Stimulated activated CD4-positive, alpha-beta T cell treated with anti-CD3 and anti-CD28 coated beads, Interleukin-1b, Interleukin-23, amount 100 ng/mL, for 1 hour (primary cell): ENCODE measurements at places on chromosomes 13 and 19.
A peak's percentile ranks its signal among the peaks of the same experiment; 100 is the strongest.

- no peak for DNase-seq
Observed at GRCh38 chr13:43046259-43046658, 22.9 kb downstream of the DNAJC15 start.

DNA sequence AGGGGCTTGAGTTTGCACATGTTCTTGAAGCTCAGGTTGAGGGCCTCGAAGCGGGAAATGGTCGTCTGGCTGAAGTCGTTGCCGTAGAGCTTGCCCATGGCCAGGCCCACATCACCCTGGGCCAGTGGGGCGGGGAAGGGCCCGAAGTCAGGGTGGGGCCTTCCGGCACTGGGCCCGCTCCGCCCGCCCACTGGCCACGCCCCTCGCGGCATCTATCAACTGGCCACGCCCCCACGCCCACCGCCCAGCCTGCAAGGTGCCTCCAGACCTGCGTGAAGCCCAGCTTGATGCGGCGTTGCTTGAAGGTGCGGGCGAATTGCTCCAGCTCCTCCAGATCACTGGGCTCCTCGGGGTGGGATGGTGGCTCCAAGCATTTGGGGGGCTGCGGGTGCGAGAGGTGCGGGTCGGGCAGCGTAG lies 19.9 kb downstream of the ZNF574 start:
- no peak for DNase-seq

DNA sequence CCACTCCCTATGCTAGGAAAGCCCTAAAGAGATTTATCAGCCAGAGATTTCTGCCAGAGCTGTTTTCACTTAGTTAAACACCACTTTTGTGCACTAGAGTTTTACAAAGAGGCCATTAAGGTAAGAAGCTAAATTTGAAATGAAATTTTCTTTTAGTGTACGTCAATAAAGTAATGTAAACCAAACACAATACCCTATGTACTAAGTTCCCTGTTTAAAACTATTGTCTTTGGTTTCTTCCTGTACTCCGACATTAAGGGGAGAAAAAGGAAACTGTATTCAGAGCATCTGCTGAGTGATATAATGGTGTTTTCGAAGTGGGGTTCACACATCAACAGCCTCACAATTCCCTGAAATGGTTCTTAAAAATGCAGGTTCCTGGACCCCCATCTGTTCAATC lies 40.7 kb upstream of the STARD13 start:
- DNase-seq: no peak

DNA sequence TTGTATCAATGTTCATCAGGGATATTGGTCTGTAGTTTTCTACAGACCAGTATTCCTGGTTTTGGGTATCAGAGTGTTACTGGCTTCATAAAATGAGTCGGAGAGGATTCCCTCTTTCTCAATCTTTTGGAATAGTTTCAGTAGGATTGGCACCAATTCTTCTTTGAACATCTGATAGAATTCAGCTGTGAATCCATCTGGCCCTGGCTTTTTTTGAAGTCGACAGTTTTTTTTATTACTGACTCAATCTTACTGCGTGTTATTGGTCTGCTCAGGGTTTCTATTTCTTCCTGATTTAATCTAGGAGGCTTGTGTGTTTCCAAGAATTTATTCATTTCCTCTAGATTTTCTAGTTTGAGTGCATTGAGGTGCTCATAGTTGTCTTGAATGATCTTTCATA lies 11.4 kb downstream of the TEX26 start:
- DNase-seq: no peak

DNA sequence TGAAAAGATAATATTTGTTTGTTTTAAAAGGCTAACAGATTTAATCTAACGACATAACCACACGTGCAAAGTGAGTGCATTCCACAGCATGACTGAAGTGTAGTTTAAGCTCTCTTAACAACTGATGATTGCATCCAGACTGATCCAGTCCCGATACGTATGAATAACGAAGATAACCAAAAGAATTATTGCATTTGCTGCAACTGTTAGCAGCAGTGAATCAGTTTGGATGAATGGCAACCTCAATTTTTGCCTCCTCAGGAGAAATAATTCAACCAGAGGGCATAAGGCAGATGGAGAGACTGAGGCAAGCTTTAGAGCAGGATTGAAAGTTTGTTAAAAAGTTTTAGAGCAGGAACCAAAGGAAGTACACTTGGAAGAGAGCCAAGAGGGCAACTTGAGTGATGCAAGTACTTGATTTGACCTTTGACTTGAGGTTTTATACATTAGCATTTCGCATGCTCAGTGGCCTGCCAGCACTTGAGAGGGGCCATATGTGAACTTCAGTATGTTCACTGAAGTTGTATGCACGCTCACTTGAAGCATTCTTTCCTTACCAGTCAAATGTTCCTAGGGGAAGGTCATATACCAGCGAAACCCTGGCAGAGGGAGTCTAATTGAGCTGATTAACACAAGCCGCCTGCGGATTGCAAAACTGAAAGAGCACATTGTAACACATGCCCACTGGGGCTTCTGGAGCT lies 835.0 kb upstream of the PCDH20 start:
- DNase-seq: no peak

DNA sequence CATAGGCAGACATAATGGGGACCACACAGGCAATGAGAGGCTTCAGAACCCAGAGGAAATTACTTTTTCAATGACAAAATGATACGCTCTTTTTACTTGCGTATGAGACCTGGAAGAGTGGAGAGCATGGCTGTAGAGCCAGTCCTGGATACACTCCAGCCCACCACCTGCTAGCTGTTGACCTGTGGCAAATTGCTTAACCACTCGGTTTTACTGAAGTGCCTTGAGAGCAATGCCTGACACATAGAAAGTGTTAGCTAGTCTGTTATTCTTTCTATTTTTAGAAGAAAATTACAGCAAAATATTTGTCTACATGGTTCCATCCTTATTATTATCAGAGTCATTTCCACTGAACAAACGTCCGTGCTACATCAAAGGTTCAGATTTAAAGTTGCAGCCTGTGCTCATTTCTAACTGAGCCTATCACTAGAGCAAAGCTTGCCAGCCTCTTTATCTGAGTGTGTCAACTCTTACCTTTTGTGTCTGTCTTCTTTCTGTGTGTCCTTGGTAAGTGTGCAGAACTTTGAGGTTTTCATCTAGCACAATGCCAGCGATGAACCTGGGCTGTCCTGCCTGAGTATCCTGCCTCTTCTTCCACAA lies 9.6 kb upstream of the GPR183 start:
- DNase-seq: no peak

DNA sequence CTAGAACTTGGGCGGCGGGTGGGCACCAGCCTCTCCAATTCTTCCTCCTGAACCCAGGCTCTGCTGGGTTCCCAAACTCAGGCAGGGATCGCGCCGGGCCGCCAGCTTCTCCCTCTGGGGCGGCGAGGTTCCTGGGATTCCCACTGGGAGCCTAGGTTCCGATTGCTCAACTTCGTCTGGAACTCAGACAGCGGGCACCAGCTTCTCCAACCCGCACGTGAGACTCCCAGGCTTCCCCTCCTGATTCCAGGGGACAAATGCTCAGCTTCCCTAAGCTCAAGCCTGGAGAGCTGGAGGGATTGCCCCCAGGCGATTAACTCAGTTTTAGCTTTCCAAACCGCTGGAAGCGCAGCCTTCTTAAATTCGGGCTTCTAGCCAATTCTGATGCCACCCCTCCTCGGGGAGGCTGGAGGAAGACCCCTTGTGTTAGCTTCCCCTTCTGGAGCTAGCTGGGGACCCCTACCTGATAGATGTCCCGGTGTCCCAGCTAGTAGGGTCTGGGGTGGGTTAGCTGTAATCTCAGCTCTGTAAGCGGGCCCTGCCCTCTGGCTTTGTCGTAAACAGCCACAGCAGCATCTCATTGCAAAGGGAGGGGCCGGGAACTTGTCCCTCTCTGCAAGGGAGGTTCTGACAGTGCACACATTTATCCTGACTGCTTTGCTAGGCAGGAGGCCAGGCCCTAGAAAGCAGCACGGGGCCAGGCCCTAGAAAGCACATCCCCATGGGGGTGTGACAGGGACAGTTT lies 671 bp downstream of the MCOLN1 start:
- no peak for DNase-seq

- DNase-seq: no peak
Observed at GRCh38 chr13:91155512-91156114, 191.9 kb upstream of the MIR17HG start.

GRCh38 chr19:33132021-33132420 lies at the start of gene WDR88:
Gene WDR88 (plus strand): TSS chr19:33132114. CDS start chr19:33132170, 56 bp downstream.
- no peak for DNase-seq

GRCh38 chr13:20585371-20585770 lies 18.4 kb downstream of the IFT88 start:
- no peak for DNase-seq

DNA sequence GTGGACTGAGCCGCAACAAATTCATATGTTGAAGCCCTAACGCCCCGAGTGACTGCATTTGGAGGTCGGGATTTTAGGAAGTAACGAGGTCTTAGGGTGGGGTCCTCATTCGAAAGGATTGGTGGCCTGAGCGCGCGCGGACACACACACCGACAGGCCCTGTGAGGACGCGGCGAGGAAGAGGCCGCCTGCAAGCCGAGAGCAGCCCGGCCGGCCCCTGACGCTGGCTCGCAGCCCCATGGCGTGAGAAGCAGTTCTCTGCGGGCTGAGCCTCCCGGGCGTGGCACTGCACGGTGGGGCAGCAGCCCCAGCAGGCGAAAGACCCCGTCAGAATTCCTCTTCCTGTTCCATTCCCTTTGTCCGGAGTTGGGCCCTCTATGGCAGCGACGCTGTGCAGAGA lies 131.2 kb downstream of the CRYL1 start:
- no peak for DNase-seq

DNA sequence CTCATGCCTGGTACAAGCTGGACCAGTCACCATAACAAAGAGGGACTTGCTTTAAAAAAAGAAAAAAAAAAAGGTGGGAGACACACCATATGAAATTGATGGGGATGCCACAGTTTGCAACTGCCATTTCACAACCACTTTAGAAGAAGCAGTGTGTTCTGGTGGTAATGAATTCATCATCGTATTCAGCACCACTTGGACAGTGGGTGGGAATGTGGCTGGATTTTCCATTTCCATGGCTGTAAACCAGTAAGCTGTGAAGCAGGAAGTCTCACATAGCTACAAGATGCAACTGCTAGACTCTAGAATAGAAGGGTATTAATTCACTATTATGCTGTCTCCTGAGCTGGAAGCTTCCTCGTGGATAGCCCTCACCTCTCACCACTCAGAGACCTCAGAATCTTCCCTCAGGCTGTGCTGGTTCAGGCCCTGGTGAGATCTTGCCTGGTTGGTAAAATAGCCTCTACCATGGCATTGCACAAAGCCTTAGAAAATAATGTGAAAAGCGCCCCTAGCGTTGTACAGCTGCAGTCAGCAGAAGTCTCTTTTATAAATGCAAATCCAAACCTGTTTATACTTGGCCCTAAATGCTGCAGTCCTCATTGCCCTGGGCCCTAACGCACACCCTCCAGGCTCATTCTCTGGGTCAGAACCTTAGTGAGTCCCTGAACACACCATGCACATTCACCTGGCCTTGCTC lies 150.7 kb downstream of the KCTD15 start:
- DNase-seq: no peak

DNA sequence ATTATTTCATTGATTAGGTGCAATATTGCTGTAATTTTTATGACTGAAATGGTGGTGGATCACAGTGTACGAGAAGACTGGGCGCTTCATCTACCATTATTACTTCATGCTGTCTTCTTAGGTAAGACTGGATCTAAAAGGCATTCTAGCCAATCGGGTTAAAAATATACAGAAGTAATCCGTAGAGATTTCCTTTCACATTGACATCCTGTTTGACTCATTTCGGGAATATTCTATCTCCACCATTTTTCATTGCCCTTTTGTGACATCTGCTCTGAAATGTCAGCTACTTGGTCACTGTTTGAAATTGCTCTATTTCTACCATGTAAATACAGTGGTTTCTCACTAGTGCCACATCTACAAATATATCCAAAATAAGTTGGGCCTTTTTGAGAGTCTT lies 90.2 kb downstream of the ZAR1L start:
- no peak for DNase-seq

DNA sequence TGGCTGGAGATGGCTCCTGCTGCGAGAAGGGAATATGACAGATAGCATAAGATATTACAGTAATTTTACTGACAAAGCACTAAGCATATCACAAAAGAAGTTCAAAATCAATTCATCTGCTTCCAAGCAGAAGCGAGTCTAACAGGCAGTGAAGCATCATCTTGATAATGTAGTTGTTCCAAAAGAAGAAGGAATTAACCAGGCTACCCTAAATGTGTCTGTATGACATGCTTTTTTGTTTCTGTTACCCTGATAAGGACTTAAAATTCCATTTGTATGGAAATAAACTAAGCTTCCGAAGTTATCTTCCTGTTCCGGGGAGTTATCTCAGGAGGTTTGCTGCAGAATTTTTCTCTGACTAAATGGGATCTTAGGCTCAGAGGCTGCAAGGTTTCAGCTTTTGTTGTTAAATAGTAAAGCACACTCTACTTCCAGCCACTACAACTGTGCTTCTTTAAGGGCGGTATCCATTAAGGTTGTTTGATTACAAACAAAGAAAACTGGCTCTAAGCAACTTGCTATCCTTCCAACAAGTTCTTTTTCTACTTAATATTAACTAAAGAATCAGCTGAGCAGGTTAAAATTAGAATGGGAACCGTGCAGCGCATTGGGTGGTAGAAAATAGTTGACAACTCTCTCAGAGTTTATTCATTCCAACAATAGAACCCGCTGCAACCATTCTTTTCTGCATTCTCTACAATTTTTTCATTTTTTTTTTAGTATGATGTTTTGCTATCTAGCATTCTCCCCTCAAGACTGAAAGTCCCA lies 607.3 kb downstream of the UQCRFS1 start:
- DNase-seq: no peak

GRCh38 chr19:32238076-32238475 lies 107.3 kb upstream of the ZNF507 start:
- no peak for DNase-seq

DNA sequence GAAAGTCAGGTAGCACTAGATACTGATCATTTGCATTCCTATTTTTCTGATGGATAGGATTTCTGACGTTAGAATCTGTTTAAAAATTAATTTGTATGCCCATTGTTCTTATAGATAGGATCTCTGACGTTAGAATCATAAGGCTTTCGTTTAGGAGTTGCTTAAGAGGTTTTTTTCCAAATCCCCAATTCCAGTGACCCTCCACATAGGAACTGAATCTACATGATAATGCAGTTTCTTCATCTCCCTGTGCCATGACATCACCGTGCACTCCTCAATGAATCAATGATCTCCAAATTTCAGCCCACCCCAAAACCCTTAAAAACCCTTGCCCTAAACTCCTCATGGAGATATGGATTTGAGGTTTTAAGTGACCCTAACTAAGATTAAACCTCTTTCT lies 87.2 kb downstream of the RXFP2 start:
- no peak for DNase-seq

- DNase-seq: peak; percentile 50
Observed at GRCh38 chr19:41548954-41549688, 26.8 kb upstream of the CEACAM21 start.
